ENCODE measurements at places on chromosomes 6 and 20. TPM values are rescaled to one million over a fixed set of nuclear protein-coding genes. Genes with fewer than 3 reads are reported as not detected.

DNA sequence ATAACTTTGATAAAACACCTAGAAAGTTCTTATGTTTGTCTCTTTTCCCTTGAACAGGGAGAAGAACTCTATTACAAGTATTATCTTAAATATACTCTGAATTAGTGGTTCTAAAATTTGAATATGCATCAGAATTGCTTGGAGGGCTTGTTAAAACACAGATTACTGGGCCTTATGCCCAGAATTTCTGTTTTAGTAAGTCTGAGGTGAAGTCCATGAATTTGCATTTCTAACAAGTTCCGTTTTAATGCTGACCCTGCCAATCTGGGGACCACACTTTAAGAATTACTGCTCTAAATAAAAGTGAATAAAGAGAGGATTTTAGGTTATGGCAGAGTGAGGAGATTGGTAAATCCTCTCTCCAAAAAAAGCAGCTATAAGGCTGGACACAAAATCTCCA is 168.1 kb upstream of the FLRT3 start:
- no peak for DNase-seq

DNA sequence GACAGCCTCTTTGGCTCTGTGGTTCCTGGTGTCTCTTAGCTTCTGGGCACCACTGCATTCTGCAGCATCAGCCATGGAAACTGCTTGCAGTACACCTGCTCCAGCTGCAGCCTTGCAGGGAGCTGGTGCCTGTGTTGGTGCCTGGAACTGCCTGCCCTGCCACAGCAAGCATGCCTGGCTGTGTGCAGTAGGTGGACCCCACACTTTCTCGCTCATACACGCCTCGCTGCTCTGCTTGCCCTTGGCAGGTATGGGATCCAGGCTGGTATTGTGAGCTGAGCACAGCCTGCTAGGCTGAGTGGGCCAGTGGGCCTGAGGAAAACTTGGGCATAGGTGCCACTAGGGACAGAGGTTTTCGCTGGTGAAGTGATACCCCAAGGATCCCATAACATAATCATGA is 22.8 kb downstream of the OR2J3 start:
- DNase-seq: no peak

The PRR18 gene
- not detected for total RNA-seq

- DNase-seq: peak; percentile 43
Observed at GRCh38 chr20:39036011-39036410, 73.9 kb downstream of the DHX35 start.

DNA sequence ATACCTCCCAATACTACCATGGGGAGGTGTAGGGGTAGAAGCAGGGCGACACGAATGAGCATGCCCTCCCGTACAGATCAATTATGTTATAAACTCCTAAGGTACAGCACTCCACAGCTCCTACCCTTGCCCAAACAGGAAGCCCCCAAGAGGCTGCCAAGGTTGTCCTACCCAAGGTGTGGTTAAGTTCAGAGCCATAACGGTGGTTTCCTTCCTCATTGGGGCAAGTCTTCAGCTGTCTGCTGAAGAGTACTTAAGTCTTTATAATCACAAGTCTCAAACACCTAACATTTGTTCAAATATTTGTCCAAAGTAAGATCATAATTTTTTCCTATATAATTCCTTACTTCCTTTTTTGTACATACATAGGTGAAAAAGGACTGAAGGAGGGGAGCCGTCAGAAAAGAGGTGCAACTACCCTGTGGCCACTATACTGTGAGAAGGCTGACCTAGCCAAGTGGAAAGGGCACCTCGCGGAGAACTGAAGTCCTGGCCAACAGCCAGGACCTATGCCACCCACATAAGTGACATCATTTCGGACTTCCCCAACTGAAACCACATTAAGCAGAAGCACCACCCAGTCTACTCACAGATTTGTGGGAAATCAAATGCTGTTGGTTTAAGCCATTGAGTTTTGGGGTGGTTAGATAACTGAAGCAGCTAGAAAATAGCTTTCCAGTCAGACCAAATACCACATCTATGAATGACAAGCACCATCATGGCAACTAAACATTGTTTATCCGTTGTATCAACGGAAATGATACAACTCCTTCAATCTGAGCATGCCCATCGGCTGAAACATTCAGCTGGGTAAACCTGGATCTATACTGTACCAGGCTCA is 2.9 kb upstream of the RAB22A start:
- no peak for DNase-seq

DNA sequence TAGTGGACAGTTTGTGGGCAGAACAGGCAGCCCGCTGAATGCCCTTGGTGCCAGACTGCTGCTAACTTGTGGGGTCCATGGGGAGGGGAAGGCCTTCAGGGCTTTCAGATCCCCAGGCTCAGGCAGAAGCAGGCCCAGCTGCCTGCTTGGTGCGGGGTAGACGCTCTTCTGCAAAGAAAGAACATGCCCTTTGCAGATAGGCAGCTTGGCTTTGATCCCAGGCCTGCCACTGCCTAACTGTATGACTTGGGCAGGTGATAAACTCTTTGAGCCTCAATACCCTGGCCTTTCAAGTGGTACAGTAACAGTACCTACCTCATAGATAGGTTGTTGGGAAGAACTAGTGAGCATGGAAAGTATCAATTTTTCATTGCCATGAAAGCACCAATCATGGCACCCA is 28.4 kb downstream of the CHMP4B start:
- no peak for DNase-seq

- peak; percentile 3 for DNase-seq
Observed at GRCh38 chr6:22827760-22828159, 258.4 kb downstream of the HDGFL1 start.

The HAO1 gene
- not detected for total RNA-seq

DNA sequence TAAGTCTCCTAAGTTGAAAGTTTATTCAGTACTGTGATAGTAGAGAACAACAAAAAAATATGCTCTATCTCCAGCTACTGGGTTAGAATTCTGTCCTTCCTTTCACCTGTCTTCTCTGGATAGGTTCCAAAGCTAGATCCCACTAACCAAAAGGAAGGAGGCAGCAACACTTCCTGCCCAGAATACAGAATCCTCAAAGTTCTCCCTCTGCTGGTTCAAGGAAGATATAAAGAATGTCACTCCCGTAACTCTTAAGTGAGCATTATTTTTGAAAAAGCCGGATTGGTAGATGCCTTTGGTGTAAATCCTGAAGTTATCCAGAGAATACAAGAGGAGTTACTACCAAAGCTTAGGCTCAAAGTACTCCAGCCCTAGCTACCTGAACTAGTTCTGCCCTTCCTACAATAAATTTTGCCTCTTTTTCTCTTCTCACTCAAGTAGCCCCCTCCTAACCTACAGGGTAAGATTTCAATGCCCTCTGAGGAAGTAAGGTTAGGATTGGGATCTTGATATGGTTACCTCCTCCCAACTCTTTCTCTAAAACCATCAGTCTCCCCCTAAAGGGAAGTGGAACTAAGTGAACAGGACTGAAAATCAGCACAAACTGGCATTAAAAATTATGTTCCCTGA is 26.0 kb upstream of the CRIP3 start:
- DNase-seq: peak; percentile 61

DNA sequence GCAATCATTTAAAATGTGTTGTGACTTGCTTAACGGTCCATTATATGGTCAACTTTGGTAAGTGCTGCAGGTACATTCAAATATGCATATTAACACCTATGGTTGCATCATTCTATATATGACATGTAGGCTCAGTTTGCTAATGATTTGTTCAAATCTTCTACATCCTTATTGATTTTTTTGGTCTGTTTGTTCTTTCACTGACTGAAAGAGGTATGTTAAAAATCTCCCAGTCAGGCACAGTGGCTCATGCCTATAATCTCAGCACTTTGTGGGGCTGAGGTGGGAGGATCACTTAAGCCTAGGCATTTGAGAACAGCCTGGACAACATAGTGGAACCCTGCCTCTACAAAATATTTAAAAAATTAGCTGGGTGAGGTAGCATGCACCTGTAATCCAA is 29.2 kb downstream of the PIGU start:
- no peak for DNase-seq

GRCh38 chr6:142167486-142167885 is 20.4 kb downstream of the VTA1 start:
- DNase-seq: no peak

DNA sequence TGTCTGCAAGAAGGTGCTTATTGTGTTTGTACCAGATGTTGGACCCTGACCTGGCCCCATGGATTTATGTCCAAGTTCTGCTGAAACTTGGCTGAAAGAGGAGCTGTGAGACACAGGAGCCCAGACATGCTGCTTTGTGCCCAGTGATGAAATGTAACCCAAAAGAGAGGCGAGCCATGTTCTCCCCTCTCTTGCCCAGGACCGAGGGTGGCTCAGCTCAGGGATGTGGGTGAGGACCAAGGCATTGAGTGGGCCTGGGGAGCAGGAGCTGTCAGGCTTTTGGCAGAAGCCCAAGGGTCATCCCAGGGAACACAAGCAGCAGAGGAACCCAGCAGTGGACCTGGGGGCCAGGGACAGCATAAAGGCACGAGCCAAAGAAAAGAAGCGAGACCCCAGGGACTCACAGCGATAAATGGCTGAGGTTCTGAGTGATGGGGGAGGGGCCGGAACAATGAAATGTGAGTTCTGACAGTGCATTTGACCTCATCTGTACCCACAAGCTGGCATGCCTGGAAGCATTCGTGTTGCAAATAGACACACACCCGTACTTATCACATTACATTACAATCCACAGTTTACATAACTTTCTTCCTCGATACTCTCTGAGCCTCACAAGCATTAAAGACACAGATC is 363.4 kb upstream of the JARID2 start:
- no peak for DNase-seq

Measured in HFFc6 (cell line).